Renal pelvis (tissue), 12 donors: ENCODE measurements at places on chromosomes 7 and 10. TPM values are rescaled to one million over a fixed set of nuclear protein-coding genes. Genes with fewer than 3 reads are reported as not detected.

The FLNC gene
- polyA plus RNA-seq = 18.6 TPM

The AS3MT gene
- 23.1 TPM for polyA plus RNA-seq

The DRGX gene
- polyA plus RNA-seq = not detected

The IMPDH1 gene
- polyA plus RNA-seq = 30.5 TPM

The DLX6 gene
- not detected for polyA plus RNA-seq

The HMX2 gene
- polyA plus RNA-seq = 1.6 TPM

The UTF1 gene
- polyA plus RNA-seq = not detected

The PLCE1 gene
- 43.1 TPM for polyA plus RNA-seq

The HOXA1 gene
- polyA plus RNA-seq = 2.6 TPM

The BEND7 gene
- 28.4 TPM for polyA plus RNA-seq

The NRCAM gene
- polyA plus RNA-seq = 18.2 TPM
